SK-N-MC (cell line): ENCODE measurements at places on chromosomes 3 and 15.

- no peak for DNase-seq
These were observed 130.3 kb downstream of the DTWD1 start for GRCh38 chr15:49751191-49751590.

GRCh38 chr15:42854576-42854975, 66.0 kb downstream of the TTBK2 start:
- DNase-seq: no peak

GRCh38 chr3:69212411-69213160, 90.2 kb upstream of the LMOD3 start:
- no peak for DNase-seq

- no peak for DNase-seq
These were observed 611 bp upstream of the USP19 start for GRCh38 chr3:49121132-49121736.

DNA sequence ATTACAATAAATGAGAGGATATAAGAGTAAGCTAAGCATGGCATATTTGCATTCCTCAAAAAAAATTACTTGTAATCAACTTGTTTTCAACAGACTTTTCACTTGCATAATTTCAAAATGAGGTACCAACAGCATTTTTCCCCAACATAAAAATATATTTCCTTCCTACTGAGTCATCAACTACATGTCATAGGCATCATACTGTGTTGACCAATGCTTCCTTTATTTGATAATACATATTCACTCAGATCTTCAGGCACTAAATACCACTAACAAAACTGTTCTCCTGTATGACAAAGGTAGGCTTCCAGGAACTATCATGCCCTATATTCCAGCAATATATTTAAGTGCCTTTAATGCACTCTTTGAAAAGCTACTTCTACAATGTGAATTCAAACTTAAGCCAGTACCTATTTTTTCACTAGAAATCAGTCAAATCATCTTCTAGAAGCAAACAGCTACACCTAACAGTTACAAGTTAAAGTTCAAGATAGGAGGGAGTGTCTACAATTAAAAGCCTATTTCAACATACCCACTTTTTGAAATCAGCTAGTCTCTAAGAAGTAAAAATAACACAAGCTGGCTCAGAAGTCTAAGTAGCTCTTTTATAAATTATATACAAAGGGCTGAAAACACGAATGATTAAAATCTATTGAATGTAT, 11.3 kb downstream of the ADAM10 start:
- DNase-seq: no peak

DNA sequence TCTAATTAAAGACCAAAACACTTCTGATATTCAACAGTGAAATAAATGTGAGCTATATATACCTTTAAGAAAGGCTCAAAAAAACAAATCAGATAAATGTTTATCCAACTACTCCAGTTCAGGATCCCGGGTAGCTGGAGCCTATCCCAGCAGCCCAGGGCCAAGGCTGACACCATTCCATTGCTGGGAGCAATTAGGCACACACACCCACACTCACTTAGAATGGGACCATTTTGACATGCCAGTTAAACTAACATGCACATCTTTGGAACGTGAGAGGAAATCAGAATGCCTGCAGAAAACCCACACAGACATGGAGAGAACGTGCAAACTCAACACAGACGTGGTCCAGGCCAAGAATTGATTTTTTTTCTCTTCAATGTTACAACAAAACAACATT, 30.0 kb upstream of the PLSCR4 start:
- DNase-seq: no peak

GRCh38 chr3:9388142-9388541, 9.3 kb upstream of the SETD5 start:
- DNase-seq: no peak

DNA sequence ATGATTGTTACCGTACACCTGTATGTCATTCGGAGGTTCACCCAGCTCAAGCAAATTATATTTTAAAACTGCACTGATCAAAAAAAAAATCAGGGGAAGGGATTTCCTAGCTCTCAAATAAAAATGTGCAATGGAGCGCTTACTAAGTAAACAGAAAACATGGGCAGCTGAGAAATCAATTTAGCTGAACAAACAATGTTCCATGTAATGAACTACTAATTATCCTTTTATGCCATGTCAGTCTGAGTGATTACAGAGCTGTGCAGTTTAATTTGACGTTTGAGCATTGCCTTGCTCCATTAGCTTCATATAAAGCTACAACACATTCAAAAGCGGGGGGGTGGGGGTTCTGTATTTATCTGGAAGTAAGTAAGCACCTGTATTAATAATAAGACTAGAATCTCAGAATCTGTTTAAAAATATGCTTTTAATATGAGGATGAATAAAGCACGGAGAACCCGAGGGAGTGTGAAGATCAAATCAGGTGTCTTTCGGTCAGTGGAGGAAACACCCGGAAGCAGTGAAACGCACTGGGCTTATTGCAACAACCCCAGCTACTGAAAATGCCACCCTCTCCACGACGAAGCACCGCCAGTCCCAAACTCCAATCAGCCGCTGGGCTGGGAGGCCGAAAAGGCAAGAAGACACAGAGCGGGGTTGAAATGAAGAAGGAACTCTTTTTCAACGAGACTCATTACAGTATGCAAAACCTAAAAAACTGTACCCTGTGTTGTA, 196.5 kb upstream of the ATP11B start:
- no peak for DNase-seq

- no peak for DNase-seq
These were observed 28.3 kb downstream of the CAPN3 start for GRCh38 chr15:42387603-42388002.

DNA sequence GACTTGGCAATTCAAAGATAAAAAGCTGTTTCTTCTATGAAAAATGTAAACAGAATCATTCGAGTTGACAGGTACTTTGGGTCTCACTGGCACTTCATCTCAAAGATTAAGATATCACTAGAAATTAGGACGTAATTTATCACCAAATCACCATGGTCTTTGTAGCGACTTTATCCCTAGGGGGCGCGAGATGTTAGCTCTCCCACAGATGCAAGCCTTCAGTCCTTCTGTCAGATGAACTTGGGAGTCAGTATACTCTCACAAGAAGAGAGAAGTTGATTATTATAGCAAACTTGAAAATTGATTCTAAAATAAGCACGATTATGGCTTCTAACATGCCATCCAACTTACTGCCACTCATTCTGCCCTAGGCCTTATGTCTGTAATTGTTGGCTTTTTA, 150.3 kb downstream of the ALCAM start:
- DNase-seq: no peak

DNA sequence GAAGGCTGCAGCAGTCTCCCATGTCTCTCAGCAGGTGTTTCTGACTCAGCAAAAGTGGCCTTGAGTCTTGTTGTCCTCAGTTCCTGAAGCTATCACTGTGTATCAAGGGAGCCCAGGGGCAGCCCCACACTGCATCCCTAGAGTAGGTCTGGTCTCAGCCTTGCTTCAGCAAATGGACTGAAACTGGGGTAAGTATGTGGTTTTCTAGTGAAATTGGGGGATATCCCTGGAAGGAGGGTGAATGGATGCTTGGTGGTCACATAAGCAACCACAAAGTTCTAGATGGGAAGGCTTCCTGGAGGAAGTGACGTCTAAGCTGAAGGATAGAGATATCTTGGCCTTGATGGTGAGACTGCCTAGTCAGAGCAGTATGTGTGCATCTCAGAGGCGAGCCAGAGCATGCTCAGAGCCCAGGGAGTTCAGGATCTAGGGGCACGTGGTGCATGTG, 38.4 kb downstream of the TMEM158 start:
- no peak for DNase-seq

DNA sequence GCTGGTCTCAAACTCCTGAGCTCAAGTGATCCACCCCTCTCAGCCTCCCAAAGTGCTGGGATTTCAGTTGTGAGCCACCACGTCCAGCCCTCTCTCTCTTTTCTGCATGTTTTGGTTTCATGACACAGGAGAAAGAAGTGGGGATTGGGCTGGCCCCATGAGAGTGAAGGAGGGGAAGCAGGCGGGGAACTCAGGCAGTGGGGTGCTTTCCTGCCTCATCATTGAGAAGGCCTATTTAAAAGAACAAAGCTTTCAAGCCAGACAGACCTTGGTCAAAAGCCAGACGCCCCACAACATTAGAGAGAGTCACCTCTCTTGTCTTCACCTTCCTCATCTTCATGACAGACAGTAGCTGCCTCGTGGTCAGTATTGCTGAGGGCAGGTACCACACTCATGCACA, 15.9 kb downstream of the PSTPIP1 start:
- DNase-seq: no peak

GRCh38 chr3:39127269-39127907, 19.9 kb downstream of the TTC21A start:
- DNase-seq: no peak

DNA sequence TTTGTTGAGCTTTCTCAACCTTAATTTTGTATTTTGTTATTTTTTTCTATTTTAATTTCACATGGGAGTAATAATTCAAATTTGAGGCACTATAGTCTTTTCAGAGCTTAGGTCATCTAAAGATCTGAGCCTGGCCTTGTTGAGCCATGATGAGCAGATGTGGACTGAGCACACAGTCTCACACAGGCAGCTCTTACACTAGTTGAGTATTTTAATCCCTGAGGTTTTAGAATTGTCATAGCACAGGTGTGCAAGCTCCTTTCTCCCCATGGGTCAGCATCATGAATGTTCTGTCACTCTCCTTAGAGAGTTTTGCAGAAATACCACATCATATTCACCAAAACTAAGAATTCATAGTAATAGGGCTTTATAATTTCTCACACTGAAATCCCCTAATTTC, 4.9 kb downstream of the ZBTB38 start:
- no peak for DNase-seq

- DNase-seq: no peak
These were observed 116.0 kb upstream of the NEO1 start for GRCh38 chr15:72936237-72936636.

- no peak for DNase-seq
These were observed 38.5 kb upstream of the MELTF start for GRCh38 chr3:197068077-197068476.

- no peak for DNase-seq
These were observed 89.2 kb upstream of the MITF start for GRCh38 chr3:69650066-69650419.

GRCh38 chr3:147388700-147389580, 17.4 kb downstream of the ZIC4 start:
- DNase-seq: no peak

DNA sequence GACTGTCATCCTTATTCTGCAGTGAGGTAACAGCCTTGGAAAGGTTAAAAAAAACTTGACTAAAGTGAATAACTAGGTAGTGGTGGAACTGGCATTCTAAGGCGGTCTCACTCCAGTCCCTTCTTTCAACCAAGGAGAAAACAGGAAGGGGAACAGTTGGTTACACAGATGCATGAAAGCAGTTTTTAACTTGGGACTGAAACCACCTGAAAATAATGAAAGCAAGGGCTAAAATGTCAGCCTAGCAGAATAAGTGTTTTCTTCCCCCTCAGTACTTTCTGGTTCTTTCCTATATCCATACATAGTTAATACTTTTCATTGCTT, 748 bp upstream of the AVEN start:
- DNase-seq: no peak

- DNase-seq: no peak
These were observed 13.4 kb upstream of the GHRL start for GRCh38 chr3:10306156-10306555.

- DNase-seq: no peak
These were observed 2.5 kb upstream of the IFRD2 start for GRCh38 chr3:50294492-50295403.

DNA sequence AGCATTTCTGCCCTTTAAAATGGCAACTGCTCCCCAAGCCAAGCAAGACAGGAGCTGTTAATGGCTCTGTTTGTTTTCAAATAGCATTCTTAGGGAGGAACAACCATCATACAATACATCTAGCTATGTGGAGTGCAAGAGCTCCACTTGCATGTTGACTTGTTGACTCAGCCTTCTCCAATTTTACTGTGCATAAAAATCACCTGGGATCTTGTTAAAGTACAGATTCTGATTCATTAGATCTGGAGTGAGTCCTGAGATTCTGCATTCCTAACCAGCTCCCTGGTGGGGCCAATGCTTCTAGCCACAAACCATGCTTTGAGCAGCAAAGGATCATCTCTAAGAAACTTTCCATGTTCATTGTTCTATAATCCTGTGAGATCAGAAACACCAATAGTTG, 171.4 kb downstream of the THRB start:
- no peak for DNase-seq

DNA sequence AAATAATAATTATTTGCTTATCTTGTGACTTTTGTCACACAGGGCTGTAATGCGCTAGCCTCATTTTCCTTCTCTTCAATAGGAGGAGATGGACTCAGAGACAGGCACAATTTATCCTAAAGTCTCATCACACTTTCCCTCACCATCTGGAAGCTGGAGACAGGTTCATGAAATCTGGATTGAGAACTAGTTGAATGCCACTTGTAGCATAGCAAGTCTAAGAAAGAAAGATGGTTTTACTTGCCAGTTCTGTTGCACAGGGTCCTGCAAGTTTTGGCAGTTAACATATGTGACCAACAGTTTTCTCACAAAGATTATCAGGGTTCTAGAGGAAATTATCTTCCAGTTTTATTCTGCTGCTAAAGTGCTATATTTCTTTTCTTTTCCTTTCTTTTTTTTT, 9.0 kb upstream of the ZSCAN2 start:
- DNase-seq: no peak
